ENCODE measurements at places on chromosomes 11 and 22.

DNA sequence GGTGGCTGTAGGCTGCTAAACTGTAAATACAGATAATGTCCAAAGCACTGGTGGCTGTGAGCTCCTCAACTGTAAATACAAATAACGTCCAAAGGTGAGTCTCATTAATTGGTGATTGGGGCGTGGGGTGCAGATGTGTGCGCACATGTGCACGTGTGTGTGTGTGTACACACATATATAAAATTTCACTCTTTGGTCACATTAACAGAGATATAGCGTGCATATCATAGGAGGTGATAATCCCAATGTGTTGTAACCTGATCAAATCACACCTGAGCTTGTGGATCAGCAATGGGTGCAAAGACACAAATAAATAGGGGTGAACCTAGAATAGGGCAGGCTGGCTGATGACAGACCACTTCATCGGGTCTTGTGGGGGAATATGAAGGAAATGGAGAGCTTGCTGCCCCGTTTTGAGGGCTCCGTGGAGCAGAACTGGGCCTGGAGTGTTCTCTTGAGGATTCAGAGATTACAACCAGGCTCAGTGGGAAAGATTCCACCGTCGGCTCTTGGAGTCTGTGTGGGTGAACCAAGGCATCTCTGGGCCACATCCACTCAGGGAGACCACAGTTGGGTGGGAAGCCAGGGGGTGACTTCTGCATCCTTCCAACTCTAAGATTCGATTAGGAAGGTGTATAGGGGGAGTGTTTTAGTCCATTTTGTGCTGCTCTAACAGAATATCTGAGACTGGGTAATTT lies 24.9 kb upstream of the OSBPL5 start:
- no peak for DNase-seq

DNA sequence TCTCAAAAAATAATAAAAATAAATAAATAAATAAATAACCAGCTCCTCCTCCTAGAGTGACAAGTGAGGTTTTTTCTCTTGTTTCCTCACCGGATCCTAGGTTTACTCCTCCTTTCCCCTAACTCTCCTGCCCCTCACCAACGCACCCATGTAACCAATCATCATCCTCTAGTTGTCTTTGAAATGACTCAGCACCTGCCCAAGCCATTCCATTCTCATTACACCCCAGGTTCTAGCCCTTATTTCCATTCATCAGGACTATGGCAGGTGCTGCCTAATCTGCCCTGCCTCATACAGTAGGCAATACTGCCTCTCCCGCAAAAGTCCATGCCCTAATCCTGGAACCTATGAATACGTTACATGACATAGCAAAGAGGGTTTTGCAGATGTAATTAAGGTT lies 60.4 kb downstream of the BUD13 start:
- DNase-seq: no peak

GRCh38 chr22:46172522-46173110 lies 22.3 kb downstream of the PPARA start:
- DNase-seq: no peak

- DNase-seq: no peak
Measured at GRCh38 chr11:102791271-102792036, 6.5 kb downstream of the MMP1 start.

GRCh38 chr11:86388198-86388597 lies 13.5 kb downstream of the CCDC81 start:
- DNase-seq: no peak

DNA sequence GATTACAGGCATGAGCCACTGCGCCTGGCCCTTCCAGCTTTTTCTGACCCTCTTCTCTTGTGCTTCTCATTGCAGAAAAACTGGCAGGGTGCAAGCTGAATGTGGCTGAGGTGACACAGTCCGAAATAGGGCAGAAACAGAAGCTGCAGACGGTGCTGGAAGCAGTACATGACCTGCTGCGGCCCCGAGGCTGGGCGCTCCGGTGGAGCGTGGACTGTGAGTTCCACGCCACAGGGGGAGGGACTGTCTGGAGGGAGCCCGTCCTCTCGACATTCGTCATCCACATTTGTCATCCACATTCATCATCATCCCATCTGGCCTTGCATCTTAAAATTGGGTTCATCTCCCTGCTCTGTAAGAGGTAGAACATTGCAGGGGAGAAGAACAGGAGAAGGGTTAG lies 49.3 kb upstream of the PARVG start:
- no peak for DNase-seq

DNA sequence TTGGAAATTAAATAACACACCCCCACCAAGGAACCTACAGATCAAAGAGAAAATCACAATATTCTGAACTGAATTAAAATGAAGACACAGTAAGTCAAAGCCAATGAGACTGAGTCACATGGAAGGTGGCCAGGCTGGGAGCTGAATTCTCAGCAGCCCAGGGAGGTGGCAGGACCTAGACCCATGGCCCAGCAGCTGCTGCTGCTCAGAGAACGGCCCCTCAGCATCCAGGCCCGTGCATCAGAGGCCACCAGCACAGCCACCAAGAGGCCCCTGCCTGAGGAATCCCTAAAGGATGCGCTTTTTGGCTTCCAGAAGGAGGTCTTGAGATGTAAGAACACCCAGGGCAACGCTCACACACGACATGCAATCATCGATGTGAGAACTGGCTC lies 35.0 kb downstream of the TBX1 start:
- no peak for DNase-seq

DNA sequence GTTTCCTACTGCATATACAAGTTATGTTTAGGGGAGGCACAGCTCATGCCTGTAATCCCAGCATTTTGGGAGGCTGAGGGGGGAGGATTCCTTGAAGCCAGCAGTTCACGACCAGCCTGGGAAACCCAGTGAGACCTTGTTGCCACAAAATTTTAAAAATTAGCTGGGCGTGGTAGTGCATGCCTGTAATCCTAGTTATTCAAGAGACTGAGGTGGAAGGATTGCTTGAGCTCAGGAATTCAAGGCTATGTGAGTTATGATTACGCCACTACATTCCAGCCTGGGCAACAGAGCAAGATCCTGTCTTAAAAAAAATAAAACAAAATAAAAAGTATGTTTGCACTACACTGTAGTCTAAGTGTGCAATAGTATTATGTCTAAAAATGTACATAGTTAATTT lies 108.8 kb upstream of the TEAD1 start:
- DNase-seq: no peak

GRCh38 chr11:121478895-121479697 lies 26.3 kb upstream of the SORL1-AS1 start:
- DNase-seq: no peak

- no peak for DNase-seq
Measured at GRCh38 chr11:38060920-38061319, 1462.9 kb upstream of the RAG2 start.

GRCh38 chr22:17880020-17880419 lies 105.8 kb upstream of the BID start:
- no peak for DNase-seq

- DNase-seq: no peak
Measured at GRCh38 chr11:66906061-66906733, 49.3 kb downstream of the LRFN4 start.

DNA sequence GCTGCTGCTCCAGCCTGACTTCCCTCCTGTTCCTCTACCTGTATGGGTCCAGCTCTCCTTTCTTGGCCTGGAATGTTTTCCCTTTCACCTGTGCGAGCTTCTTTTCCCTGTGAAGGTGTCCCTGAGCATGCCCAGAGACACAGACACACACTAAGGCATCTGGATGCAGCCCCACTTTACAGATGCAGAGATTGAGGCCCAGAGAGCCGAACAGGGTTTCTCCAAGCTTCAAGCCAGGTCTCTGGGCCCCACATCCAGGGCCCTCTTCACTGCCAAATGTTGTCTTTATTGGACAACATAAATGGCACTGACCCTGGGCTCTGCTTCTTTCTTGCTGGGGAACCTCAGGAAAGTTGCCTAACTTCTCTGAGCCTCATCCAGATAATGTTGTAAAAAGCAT lies 561.6 kb downstream of the MIAT start:
- DNase-seq: no peak

DNA sequence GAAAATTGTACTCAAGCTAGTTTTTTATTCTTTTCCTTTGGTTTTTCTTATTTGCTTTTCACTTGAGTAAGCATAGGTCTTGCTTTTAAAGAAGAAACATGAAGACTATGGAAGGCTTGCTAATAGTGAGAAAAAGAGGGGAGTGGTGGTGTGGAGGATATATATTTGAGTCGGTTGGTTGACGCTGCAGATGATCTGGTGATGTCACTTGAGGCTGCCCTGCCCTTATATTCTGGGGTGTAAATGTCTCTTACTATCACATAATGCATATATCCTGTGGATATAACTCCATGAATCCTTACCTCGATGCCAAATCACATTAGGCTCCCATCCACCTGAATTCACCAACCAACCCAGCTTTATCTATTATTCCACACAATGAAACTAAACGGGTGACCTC lies 2.9 kb downstream of the GRIA4 start:
- no peak for DNase-seq

DNA sequence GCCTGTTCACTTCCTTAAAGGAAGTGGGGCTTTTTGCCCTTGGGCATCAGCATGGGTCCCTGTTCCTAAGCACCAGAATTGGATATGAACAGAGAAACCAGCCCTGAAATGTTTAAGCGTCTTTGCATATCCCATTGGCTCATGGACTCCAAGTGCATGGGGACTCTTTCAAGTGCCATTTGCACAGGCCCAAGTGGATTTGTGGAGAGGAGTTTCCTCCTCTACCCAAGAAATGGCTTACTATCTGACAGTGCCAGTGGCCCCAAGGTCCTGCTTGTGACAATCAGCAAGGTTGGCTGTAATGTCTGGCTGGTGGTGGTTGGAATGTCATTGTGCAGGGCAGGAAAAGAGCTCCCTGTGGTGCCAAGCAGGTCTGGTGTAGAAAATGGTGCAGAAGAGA lies 4.0 kb downstream of the TOMM22 start:
- DNase-seq: no peak

GRCh38 chr22:47197773-47198500 lies 435.5 kb downstream of the TBC1D22A start:
- no peak for DNase-seq

DNA sequence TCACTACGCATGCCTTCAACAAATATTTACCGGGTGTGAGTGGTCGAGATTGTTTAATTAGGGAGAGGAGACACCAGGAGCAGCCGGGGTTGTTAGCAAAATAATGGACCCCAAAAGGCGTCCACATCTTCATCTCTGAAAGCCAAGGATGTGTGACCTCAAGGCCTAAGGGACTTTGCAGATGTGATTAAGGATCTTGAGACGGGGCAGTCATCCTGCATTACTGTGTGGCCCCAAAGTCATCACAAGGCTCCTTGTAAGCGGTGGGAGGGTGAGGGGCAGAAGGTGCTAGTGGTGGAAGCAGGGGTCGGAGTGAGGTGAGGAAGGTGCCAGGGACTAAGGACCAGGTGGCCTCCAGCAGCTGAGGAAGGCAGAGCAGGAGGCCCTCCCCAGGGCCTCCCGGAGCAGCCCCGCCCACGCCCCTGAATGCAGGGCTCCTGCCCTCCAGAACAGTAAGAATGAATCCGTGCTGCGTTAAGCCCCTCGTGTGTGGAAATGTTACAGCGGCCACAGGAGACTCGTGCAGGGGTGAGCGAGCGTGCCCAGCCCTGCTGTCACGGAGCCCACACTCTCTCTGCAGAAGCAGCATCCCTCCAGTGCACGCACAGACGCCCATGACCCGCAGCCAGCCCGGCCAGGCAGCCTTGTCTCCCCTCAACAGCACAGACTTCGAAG lies 83.5 kb downstream of the CELSR1 start:
- no peak for DNase-seq

- no peak for DNase-seq
Measured at GRCh38 chr11:68127714-68128681, 6.8 kb upstream of the CHKA start.

DNA sequence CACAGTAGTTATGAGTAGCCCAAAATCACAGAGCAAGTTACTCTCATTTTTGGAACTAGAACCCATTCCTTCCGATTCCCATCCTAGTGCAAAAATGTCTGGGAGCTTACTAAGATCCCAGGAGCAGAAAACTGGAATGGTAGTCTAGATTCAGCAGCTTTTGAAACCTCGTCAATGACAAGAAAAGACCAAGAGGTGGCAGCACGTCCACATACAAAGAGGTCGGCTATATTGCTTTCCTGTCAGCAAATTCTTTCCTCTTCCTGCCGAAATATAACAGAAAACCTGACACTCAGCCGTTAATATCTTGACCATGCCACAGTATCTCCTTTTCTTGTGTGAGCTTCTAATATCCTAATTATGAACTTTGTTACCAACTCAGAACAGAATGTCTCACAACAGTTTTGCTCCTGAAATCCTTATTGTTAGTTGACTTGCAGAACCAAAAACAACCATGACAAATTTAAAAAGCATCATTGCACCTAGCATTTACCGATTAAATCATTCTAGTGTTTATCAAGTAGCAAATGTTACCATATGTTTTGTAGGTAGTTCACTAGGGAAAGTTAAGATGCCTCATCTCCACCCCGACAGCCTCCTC lies 92.8 kb upstream of the OR9G4 start:
- DNase-seq: peak; percentile 5

- DNase-seq: no peak
Measured at GRCh38 chr11:109856928-109857327, 236.3 kb upstream of the ZC3H12C start.

DNA sequence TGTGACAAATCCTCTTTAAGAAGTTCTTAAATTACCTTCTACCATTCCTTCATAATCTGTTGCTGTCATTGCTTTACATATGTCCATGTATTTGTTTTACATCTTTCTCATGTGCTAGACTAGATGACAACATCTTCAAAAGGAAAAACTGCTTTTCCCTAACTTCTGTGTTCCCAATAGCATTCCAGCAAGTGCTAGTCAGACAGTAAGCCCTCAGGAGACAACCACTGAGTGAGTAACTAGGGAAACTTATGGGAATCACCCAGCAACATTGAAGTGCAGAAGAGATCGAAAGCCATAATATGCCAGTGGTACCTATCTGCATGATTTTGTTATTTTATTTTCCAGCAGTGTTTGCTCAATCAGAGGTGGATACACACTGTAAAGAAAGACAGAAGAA lies 889.7 kb upstream of the API5 start:
- no peak for DNase-seq

DNA sequence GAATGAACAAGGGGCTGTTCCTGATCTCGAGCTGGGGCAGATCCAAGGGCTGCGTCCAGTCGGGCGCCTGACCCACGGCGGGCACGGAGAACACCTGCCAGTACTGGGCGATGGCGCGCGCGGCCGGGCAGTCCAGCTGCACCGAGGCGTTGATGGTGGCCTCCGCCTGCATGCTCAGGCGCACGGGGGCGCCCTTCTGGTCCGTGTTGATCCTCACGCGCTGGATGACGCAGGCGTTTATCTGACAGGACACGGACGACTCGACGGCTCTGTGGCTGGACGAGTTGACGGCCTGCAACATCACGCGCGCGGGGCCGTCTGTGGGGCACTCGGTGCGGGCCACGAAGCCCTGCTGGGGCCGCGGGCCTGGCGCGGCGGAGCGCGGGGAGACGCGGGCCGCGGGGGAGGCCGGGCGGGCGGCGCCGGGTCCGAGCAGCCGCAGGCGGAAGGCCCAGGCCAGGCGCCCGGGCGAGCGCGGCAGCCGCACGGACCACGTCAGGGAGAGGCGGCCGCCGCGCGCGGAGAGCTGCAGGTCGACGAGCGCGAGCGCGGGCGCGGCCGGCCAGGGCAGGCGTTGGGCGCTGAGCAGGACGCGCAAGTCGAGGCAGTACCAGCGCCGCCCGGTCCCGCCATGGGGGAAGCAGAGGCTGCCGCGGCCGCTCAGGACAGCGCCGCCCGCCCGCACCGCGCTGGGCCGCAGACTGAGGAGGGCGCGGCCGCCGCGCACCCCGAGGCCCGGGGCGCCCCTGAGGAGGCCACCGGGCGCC lies 511 bp downstream of the PKDREJ start:
- peak; percentile 22 for DNase-seq
